ENCODE measurements at places on chromosomes 4 and X.

DNA sequence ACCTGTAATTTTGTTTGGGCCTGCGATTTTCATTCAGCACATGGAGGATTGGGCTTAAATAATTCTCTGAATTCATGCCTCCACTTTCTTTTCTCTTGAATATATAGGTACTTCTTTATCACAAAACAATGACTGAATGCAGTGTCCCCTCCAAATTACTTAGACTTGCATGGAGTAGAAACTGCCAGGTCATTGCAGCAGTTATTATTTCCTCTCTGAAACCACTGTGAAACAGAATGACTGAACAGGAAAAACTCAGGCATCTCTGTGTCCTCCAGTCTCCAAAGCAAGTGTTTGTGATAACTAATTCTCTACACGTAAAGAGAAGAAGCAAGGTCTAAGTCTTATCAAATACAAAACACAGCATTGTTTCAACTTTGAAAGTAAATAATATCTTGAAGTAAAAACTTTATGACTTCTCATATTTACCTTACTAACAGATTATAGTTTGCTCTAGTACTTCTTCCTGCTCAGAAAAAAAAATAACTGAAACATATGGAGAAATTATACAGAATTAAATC is 144.5 kb upstream of the DIAPH2 start:
- no peak for DNase-seq

DNA sequence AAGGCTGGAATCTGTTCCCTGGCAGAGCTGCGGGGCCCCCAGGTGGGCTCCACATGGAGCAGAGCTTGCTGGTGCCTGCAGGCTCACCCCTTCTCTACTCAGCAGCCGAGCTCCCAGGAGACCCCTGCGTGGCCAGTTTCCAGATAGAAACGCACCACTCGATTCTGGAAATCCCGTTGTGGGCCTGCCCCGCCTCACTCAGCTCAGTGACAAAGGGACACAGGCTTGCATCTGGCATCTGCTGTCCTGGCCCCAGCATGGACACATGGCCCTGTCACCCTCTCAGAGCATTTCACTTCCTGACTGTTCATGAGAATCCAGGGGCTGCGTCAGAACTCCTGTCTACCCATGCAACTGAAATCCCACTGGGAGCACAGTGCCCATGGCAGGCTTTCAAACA is 20.5 kb upstream of the C4orf50 start:
- DNase-seq: no peak

- DNase-seq: no peak
Measured at GRCh38 chrX:56066016-56066415, 166.1 kb upstream of the KLF8 start.

DNA sequence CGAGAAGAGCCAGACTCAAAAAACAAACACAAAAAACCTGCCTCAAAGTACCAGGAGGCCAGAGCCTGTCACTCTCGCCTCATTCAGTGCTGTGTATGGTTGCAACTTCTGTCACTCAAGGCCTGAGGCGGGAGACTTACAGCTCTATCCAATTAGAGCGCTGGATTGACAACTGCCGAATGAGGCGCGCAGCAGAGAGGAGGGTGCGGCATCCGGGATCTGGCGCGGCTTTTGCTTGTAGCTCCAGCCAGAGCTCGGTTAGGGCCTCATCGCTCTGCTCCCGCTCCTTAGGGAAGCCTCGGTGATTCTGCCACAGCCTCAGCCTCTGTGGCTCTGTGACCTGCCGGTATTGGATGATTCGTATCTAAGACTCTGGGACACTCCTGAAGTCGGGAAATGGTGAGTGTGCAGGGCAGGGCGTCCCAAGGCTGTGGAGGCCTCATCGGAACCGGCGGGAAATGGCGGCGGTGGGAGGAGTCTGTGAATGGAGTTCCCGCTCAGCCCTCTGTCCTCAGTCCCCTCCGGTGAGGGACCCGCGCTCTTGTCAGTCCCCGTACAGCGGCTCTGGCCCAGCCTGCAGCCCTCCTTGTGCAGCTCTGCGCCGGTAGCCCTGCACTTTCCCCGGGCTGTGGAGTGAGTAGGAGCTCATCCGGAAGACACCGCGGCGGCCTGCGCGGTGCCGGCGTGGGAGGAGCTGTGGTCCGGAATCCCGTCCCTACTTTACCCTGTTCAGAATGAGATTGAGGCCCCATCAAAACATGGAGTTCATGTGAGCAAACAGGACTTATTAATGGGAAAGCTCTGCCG is at the start of gene ZNF718:
Gene ZNF718, plus strand, starts transcription at position 227 of the 807 bp plus-strand sequence. Its CDS starts 170 bp downstream, at position 397.
- DNase-seq: no peak

DNA sequence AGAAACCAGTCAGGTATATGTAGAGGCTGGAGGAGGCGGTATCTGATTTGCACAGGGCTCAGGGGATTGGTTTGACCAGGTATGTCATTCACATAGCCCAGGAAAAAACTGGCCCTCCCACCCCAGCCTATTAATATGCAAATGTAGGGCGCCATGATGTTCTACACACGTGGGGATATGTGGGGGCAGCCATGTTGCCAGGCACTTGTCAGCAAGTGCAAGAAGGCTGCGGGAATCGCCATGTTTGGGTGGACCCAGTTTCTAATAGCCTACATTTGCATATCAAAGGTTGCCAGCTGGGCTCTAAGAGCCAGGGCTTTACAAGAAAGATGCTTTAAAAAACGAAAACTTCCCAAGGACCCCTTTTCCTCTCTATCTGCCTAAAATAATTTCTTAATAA is 335.1 kb downstream of the SMARCA1 start:
- no peak for DNase-seq

DNA sequence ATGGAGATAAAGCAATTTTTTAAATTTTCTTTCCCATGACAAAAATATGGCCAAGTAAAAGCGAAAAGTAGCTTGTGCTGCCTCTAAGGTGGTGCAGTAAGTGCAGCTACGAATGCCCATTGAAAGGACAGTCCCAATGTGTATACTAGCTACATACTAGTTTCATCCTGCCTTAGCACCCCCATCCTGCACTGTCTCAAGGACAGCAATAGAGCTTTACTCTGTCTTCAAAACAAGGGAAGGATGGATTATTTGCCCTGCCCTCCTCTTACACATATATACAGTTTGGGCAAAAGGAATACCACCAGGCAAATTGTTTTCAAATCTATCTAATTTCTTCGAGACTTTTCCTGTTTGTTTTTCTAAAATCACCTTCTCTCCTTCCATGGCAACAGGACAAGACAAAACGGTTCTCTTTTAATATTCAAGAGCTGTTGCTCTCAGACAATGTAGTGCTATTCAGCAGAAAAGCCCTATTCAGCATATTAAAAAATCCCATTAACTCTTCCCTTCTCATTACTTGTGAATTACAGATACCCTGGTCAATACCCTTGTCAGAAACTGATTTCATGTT is 75.1 kb upstream of the SLC7A11 start:
- DNase-seq: no peak

DNA sequence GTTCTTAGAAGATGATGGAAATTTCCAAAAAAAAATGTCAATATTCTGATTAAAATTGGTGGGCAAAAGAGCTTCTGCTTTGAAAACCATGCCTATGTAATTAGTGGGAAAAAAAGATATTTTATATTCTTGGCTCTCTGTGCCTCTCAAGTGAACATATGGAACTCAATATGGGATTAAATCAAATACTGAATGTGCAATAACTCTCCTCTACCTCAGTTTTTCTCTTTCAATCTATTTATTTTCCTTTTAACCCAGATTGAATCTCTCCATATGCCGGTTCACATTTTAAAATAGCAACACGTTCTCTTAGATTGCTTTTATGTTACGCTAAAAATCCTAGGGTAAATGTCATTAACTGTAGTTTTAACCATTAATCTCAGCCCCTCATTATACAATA is 224.2 kb upstream of the PABPC4L start:
- peak; percentile 6 for DNase-seq

DNA sequence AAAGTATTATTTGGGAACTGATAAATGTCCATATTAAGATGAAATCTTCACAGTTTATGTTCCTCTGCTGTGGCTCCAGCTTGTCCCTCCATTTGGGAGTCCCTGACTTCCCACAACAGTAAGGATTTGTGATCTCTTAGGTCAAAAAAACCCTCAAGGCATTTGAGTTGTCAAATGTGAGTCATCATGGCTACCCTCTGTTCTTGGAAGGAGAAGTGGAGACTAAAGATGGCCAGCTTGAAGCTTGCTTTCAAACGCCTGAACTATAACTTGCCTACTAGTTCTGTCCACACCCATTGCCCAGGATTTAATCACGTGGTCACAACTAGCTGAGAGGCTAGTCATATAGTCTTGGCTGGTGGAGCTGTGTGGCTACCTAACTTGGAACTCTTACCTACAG is 107.8 kb downstream of the CCNG2 start:
- no peak for DNase-seq

DNA sequence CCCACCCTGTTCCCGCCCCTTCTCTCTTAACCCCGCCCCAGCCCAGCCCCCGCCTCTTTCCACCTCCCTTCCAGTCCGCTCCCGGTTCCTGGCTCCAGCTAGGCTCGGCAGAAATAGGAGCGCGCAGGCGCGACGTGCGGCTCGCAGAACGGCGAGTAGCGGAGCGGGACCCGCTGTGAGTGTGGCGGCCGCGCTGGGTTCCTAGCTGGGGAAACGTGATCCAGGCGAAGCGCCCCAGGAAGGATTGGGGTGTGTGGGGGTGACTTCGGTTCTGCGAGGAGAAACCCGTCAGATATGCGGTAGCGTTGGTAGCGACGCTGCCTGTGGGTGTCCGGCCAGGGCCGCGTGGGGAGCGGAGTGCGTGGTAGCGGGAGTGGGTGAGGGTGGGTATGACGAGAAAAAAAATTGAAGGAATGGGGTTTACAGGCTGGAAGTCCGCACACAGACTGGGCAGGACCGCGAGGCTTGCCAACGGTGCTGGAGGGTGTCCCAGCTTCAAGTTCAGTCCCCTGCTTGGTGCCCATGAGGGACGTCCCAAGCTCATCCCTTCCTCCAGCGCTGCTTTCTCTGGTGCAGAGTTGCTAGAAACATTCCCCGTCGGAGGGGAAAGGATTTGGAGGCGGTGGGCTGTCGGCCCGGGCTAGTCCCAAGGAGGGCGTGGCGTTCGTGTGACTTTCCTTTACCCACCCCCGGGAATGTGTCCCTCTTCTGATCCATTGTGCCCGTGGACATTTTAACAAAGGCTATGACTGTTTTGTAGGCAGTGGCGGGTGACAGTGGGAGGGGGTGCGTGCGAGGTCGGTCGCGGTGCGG is at the start of gene PRRG1:
Gene PRRG1, plus strand, starts transcription at position 144 of the 813 bp plus-strand sequence. CDS start 56,886 bp downstream, outside the sequence.
- DNase-seq: peak; percentile 65

GRCh38 chrX:54820737-54821136 is 13.2 kb downstream of the MAGED2 start:
- DNase-seq: no peak

DNA sequence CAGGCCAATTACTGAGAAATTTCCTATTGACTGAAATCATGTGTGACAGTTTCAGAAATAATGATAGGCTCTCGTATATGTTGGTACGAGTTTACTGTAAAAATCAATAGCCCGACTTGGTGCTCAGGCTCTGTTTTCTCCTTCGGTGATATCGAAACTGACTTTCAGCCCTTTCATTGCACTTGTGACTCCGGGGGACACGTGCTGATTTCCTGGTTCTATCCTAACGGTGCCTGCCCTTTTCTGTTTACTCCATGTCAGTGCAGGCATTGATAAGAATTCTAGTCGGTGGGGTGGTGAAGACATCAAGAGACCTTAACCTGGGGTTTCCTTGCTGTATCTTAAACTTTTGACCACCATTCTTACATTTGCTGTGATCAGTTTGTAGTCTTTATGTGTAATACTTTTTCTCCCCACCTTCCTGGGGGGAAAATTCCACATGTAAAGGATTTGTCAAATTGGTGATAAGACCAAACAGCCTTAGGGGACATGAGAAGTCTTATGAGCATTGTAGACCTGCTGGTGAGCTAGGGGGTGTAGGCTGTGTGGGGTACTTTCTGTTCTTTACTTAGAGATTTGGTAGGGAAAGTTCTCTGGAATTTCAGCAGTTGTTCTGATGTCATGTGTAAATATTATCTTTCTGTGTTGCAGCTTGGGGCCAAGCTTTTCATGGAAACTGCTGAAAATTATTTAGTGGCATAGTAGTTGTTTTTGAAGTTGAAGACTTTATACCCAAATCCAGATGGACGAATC is 52.7 kb downstream of the TMEM131L start:
- no peak for DNase-seq

GRCh38 chr4:26325191-26325590 is 4.4 kb downstream of the RBPJ start:
- peak; percentile 61 for DNase-seq

DNA sequence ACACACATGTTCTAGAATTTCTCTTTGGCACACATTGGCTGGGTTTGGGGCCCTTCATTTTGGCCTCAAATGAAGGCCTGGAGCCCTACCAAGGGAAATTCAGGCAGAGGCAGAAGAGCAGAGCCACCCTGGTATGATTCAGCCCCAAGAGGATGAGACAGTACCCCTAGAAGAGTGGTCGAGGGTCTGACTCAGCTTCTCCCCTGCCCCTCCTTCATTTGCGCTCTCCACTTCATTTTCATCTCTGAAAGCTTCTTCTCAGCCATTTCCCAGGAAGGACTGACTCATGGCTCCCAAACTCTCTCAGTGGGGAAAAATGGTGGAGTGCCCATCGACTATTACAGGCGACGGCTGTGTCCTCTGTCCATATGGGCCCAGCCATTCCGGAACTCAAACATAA is 43.5 kb downstream of the MAMLD1 start:
- no peak for DNase-seq

DNA sequence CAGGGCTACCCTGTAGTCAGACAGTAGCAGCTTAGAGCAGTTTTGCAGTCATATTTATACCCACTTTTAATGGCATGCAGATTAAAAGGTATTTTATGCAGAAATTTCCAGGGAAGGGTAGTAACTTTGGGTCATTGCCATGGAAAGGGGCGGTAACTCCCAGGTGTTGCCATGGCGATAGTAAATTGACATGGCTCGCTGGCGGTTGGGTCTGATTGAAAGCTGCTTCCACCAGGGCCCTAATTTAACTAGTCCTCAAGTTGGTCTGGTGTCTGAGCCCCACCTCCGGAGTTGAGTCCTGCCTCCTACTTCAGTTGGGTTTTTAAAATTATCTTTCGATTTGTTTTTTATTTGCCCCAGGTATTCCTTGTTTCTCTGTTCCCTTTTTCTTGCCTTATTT is 70.1 kb downstream of the NAA11 start:
- DNase-seq: peak; percentile 73

GRCh38 chrX:72573158-72573511 is 492 bp upstream of the HDAC8 start:
- DNase-seq: no peak

DNA sequence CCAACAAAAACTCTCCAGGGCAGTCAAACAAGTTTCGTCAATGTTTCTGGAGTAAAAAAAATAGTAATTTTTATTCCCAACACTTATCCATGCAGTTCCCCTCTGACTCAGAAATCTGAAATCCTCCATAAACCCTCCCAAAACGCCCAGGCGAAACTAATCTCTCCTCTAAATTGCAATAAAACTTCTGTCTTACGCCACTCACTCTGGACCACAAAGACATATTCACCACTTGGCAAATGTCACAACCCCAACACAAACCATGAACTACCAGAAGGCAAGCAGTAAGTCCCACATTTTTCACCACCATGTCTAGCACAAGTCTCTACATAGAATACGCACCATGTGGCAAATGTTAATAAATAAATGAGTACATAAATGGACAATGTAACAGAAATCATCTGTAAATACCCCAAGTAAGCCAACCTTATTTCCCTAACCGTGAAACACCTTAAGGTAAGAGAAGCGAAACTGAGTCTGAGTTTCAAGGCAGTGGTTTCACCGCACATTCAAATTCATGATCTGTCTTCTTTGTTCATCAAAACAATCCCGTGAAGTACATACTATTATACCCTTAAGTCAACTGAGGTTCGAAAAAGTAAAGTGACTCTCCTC is 1.6 kb downstream of the PAPSS1 start:
- DNase-seq: no peak

Measured in NCI-H69 (cell line).